ENCODE measurements at places on chromosomes 2 and 18.
A peak's percentile ranks its signal among the peaks of the same experiment; 100 is the strongest.

- no peak for DNase-seq
Measured at GRCh38 chr18:5738526-5738925, 156.8 kb downstream of the TMEM200C start.

GRCh38 chr18:26424428-26425147, 123.8 kb downstream of the KCTD1 start:
- no peak for DNase-seq

DNA sequence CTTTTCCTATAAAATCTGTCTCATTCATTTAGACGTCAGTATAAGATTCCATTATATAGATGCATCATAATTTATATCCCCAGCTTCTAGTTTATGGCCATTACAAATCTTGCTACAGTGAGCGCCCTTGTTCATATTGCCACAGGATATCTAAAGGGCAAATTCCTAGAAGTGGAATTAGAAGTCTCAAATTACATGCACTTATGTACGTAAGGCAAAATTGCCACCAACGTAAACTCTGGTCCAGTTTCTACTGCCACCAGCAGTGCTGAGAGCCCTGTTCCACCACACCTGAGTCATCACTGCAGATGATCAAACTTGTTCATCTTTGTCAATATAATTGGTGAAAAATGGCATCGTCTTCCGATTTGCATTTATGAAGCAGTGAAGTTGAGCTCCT, 90.9 kb upstream of the ID2 start:
- DNase-seq = no peak

- DNase-seq = no peak
Measured at GRCh38 chr2:105313877-105314276, 15.7 kb downstream of the TGFBRAP1 start.

- DNase-seq = peak; percentile 68
Measured at GRCh38 chr2:6826081-6826913, 39.4 kb downstream of the CMPK2 start.

GRCh38 chr2:238450440-238450861, 23.7 kb downstream of the ASB1 start:
- no peak for DNase-seq

- DNase-seq = no peak
Measured at GRCh38 chr18:72721330-72721729, 146.5 kb downstream of the NETO1 start.

GRCh38 chr2:239328351-239329191, 72.2 kb downstream of the HDAC4 start:
- DNase-seq = peak; percentile 13

- no peak for DNase-seq
Measured at GRCh38 chr2:131043199-131044074, 49.8 kb downstream of the FAM168B start.
